IPS DF 6.9 (cell line): ENCODE measurements at places on chromosomes 4 and X.

GRCh38 chr4:143341186-143341755 lies 4.6 kb downstream of the GAB1 start:
- DNase-seq, result no peak

GRCh38 chrX:7147413-7147977 lies at the start of gene STS:
TSS of gene STS (plus strand) at chrX:7147712. CDS start at chrX:7253200, 105,488 bp downstream.
- DNase-seq, result no peak

GRCh38 chr4:94338681-94339351 lies 3.8 kb downstream of the HPGDS start:
- DNase-seq, result no peak

- peak; percentile 2 for DNase-seq
These were observed 116.7 kb upstream of the TMEM164 start for GRCh38 chrX:109886122-109886761.

DNA sequence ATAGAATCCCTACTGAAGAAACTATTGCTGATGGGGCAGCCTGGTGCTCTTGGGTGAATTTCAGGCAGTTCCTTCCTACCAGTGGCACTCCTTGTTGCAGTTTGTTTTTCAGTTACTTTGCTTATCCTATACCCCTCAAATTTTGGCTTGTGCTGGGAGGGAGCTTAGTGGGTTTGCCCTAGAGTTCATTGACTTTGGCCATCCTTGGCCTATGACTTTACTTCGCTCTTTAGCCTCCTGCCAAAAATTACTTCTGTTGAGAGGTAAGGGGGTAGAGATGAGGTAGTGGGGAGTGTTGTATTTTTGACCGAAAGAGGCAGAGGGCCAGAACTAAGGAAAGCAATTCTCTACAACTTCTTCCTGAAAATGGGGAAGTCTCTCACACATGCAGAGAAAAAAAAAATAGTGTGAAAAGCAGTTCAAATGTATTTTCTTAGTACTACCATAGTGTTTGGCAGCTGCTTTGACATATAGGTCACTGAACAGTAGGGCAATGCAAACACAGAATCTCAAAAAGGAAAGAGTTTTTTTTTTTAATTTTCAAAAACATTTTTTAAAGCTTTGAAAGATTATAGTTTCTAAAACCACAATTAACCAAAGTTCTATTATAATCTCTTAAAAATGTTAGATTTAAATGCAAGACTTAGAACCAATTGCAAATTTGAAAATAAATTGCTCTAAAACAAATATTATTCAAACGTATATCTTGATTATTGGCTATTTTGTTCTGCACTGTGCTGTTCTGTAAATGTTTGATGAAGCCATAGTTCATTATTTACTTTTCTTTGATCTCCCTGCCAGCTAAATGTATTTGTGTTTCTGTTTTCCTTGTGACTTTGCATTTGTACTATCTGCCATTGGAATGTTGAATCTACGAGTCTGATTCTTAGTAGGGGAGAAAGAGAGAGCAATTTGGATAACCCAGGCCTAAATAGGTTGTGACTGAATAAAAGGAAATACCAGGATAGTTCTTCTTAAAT lies 73.6 kb downstream of the DCK start:
- no peak for DNase-seq

- no peak for DNase-seq
These were observed 62.6 kb downstream of the MMRN1 start for GRCh38 chr4:89957046-89957926.
